ENCODE measurements at places on chromosomes 3 and 15.

DNA sequence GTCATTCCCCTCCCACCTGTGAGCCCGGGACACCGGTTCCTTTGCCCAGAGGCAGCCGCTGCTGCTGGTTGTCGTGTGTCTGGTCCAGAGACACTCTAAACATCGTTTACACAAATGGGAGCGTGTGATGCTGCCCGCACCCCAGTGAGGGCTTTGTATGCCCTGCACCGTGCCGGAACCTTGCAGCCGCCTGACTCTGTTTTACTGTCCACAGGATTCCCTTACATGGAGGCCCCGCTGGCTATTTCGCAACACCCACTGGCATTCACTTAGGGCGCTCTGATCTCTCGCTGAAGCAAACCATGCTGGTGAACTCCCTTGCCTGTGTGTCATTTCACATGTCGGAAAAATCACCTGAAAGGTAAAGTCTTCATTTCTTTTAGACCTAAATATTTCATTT lies 100.8 kb upstream of the SLC6A6 start:
- DNase-seq, result no peak

- DNase-seq, result peak; percentile 10
Observed at GRCh38 chr3:87260270-87260669, 16.1 kb downstream of the POU1F1 start.

- DNase-seq, result no peak
Observed at GRCh38 chr15:77607894-77608261, 24.8 kb downstream of the LINGO1 start.

DNA sequence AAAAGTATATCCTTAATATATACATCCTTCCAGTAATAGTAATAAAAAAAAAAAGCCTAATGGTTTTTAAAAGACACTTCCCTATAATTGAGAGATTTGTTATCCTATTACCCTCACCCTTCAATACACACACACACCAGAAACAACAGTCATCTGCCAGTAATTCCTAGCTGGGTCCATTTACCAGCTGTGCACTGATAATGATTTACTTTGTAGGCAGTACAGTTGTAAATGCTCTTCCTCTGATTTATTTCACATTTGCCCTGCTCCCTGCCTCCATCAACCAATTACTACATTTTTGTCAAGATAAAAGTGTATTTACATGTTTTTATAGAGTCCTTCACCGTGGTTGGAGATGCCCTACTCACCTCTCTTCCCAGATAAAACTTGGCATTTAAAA lies 12.4 kb downstream of the TPM1 start:
- DNase-seq, result no peak

GRCh38 chr3:106305882-106306435 lies 437.1 kb upstream of the CBLB start:
- no peak for DNase-seq

- no peak for DNase-seq
Observed at GRCh38 chr3:153163756-153164550, 1.9 kb downstream of the RAP2B start.

DNA sequence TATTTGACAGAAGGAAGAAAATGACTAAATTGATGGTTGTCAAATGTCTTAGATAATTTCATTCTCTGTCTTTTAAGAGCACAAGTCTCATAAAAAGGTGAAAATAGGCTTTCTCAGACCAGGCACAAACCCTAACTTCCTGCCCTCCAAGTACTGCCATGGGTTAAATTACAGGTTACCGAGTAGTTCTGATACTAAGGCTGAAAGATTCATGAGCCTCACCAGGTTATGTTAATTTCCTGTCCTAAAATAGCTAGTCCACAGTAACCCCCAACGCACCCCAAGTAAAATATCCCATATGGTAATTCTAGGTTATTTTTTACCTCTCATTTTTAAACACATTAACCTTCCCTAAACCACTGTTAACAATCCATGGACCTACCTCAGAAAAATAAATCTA lies 42.0 kb downstream of the GSK3B start:
- no peak for DNase-seq

- DNase-seq, result no peak
Observed at GRCh38 chr3:184786280-184786941, 25.6 kb upstream of the VPS8 start.

DNA sequence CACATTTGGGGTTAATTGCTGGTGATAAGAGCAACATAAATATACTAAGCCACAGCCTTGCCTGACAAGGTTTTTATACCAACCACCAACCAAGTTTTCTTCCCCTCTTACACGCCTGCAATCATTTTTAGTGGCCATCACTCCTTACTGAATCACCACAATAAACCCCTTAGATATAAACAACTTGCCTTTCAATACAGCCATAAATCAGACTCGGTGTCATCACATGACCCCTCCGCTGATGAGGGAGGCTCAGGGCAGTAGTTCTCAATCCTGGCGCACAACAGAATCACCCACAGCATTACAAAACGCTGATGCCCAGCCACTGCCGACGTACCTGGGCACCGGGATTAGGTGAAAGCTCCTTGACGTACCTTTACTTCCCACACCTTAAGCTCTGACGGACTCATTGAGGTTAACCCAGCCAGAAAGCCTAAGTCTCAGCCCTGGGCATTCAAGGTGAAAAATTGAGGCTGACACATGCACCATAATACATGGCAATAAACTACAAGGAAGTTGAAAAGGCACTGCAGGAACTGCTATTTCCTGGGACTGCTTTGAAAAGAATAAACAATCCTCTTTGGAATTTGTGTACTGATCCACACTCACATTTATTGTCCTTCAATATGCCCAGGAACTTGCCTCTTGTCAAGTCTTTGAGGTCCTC lies 17.1 kb downstream of the ADCY5 start:
- DNase-seq, result no peak

DNA sequence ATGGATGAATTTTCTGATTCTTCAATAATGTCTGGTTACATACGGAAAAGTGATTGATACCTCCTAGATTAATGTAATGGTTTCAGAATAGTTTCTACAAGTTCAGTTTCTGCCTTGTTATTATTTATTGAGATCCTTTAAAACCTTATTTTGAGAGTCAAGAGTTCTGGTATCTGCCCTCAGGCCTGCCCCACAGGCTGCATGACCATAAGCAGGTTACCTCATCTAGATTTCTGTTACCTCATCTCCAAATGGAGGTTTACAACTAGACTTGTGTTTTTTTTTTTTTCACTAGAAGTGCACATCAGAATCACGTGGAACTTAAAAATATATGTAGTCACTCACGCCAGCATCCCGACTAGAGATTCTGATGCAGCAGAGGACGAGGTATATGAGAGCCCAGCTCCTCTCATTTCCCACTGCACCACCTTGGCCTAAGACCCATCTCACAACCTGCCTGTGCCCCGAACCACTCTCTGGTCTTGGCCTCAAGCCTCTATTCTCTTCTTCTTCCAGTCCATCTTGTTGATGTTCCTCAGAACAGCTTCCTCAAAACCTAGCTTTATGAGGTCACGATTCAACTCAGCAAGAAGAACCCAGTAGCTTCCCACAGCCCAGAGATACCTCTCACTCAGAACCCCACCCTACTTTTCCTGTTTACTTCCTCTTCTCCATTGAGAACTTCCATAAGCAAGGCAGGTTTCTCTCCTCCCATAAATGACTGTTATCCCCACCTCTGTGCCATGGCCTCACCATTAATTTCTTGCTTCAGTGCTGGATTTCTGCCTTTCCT lies 353.4 kb downstream of the CHST2 start:
- no peak for DNase-seq

GRCh38 chr3:73789825-73790444 lies 165.2 kb upstream of the PDZRN3 start:
- no peak for DNase-seq

DNA sequence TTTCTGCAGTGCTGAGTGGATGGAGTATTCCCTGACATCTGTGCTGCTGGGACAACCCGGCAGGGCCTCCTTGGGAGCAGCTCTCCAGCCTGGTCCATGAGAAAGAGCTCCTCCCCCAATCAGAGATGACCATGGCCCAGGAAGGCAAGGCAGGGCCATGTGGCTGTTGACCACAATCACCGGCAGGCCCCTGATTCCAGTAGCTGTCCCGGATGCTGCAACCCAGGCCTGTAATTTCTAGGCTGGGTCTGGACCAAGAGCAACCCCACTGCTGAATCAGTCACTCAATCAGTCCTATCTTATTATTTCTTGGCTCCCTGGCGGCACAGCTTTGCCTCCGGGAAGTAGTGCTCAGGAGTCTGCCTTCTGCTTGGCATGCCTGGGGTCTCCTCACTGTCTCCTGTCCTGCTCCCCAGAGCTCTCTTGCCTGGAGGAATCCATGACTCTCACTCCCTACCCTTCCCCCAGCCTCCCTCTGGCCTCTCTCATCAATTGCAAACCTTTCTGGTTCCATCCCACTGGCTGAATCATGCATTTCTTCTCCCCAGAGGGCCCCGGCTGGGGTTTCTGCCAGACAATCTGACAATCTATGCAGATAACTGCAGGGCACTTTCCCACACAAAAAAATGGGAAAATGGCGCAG lies 32.6 kb upstream of the ITGA11 start:
- DNase-seq, result no peak

- no peak for DNase-seq
Observed at GRCh38 chr3:7630351-7630911, 769.5 kb downstream of the GRM7 start.

DNA sequence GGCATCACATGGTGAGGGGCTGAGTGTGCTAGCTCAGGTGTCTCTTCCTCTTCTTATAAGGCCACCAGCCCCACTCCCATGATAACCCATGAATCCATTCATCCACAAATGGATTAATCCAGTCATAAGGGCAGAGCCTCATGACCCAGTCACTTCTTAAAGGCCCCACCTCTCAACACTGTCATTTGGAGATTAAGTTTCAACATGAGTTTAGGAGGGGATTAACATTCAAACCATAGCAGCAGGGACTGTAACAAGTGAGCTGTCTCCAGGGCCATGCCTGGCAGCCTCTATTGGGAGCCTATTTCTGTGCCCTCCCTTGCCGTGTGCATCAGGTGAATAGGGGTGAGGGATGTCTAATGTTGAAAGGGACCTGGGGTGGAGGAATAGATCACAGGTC lies 77.5 kb downstream of the CHRD start:
- DNase-seq, result no peak

DNA sequence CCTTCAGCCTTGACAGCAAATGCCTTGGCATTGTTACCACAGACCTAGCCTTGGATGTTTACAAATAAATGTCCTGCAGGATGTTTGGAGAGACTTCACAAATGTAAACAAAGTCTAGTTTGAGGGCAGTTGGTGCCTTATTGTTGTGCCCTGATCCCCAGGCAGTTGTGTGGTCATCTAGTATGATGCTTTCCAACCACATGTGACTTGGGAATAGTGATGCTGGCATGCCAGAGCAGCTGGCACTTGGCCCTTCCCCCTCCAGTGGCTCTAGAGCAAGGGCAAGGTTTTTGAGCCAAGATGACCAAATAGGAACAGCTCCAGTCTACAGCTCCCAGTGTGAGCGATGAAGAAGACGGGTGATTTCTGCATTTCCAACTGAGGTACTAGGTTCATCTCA lies 258.2 kb downstream of the ADAMTS17 start:
- no peak for DNase-seq

GRCh38 chr3:51975852-51976549 lies 1.1 kb downstream of the ABHD14A start:
- DNase-seq, result no peak

DNA sequence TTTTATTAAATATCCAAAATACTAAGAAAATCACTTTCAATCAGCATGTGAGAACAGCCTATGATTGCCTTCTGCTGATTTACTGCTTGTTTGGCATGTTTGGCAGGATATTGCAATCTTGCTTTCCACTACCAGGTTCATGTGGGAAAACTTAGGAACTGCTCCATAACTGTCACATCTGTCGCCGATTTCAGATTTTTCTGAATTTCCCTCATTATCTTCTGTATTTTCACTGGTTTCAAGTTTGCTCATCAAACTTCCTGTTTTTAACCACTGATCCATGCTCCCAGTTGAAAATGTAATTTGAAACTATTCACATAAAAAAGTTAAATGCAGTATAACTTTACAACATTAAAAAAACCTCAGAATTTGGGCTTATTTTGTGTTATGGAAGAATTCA lies 93.0 kb downstream of the NFKBIZ start:
- no peak for DNase-seq

DNA sequence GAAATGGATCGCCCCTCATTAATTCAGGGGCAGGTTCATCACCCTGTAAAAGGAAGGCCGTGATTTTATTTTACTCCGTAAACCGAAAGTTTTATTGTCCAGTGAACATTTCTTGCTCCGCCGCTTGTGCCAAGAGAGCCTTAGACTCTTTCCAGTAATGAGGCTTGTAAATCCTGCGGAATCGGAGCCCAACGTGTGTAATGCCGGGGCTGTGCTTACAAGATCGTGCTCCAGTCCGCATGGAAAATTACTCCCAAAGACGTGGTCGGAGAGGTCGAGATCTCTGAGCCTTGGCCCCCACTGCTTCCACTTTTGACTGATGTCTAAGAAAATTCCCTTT lies 649 bp upstream of the PLOD2 start:
- DNase-seq, result no peak

GRCh38 chr3:155766206-155766605 lies 21.3 kb upstream of the PLCH1 start:
- DNase-seq, result no peak

DNA sequence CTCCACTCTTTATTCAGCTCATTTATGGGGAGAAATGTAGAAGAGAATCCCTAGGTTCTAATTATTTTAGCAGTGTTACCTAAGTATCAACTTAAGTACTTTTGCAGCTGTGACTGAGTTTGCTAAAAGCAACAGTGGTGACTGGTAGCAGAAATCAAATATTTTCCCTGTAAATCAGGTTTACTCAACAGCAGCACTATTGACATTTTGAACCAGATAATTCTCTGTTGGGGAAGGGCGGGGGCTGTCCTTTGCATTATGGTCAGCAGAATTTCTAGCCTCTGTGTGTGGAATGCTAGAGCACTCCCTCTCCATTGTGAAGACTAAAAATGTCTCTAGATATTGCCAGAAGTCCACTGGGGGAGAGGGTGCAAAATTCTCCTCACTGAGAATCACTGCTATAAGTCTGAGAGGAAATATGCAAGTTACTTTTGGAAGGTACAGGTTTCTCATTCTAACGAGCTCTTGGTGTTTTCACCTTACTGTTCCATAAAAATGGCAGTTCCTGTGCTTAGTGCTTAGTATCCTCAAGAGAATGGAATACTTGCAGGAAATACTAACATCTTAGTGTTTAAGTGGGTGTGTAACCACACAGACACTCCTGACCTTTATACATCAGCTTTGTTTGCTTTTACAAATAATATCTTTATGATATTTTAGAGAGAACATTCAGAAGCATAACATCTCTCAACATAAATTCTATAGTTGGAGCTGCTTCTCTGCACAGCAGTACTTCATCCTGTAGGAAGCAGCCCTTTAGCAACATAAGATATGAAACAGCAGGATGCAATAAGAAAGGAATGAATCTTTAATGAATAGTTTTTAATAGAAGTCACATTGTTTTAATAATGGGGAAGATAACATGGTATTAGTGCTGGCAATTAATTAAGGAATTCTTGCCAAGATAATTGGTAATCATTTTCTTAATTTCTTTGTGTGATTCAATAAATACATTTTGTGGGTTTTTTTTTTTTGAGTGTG lies 246.5 kb upstream of the GOLIM4 start:
- no peak for DNase-seq
